Stimulated activated CD8-positive, alpha-beta memory T cell treated with anti-CD3 and anti-CD28 coated beads, Interleukin-15, amount 100 ng/mL, for 48 hours (primary cell): ENCODE measurements at places on chromosomes 12 and 14.
A peak's percentile ranks its signal among the peaks of the same experiment; 100 is the strongest.

- DNase-seq, result no peak
Measured at GRCh38 chr12:131282292-131283080, 328.8 kb downstream of the ADGRD1 start.

GRCh38 chr12:75481774-75482173 lies 1.2 kb downstream of the GLIPR1 start:
- no peak for DNase-seq

GRCh38 chr14:59098377-59098776 lies 90.1 kb upstream of the DAAM1 start:
- no peak for DNase-seq

GRCh38 chr12:5206401-5207175 lies 162.9 kb downstream of the KCNA5 start:
- DNase-seq, result no peak

DNA sequence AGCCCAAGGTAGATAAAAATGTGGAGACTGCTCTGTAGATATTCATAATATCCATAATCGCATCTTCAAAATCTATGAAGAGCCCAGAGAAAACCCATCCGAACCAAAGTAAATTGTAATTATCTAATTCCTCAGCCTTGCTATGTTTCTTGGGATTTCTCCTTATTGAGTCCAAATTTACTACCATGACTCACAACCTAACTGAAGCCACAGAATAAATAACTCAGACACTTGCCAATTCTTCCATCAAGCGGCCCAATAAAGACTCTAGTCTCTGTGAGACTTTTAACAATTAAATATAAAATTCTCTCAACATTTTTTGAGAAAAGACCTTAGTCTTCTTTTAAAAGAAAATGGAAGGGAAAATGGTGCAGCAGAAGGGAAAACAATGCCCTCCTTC lies 409.8 kb downstream of the DAD1 start:
- DNase-seq, result no peak

GRCh38 chr12:113374823-113375428 lies 16.5 kb downstream of the PLBD2 start:
- DNase-seq, result no peak

- DNase-seq, result no peak
Measured at GRCh38 chr12:2682296-2683251, 112.2 kb upstream of the FKBP4 start.

GRCh38 chr12:46523863-46524770 lies 151.5 kb upstream of the SLC38A2 start:
- DNase-seq, result peak; percentile 41

DNA sequence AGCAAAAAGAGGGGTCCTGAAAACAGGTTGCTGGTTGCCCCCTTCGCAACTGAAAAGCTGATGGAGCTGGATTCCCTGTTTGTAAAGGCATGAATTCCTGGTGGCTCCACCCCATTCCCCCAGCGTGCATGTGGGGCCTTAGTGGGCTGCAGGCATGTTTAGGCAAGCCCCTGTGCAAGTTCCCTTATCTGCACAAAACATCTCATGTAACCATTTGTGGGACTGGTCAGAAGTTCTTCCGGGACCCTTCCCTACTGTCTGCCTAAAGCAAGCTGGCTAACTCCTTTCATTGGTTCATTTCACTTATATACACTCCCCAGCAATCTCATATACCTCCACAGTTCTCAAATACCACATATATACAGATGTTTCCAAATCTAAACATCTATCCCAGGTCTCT lies 24.0 kb upstream of the HIGD1C start:
- no peak for DNase-seq

GRCh38 chr12:47904713-47905709 lies at the start of gene VDR:
VDR (minus strand) TSS chr12:47904994; CDS start chr12:47879113, 25,881 bp downstream.
- no peak for DNase-seq

DNA sequence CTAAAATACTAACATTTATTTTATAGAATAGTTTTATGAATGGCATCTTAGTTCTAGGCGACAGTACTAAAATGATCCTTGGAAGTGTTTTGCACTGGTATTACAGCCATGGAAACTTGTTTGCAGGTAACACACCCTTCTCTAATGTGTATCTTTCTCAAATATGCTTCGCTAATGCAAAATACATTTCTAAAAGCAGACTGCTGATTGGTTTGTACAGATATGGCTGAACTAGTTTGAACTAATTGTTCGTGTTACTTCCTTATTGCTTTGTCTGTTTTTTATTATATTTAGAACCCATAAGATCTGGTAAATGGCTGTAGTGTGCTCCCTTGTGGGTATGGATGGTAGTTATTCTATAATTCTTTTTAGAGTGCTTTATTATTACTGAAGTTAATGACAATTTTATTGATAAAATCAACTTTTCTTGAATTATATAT lies 53.0 kb downstream of the ATF7IP start:
- no peak for DNase-seq

GRCh38 chr14:91373591-91374254 lies 43.9 kb downstream of the CCDC88C start:
- no peak for DNase-seq

DNA sequence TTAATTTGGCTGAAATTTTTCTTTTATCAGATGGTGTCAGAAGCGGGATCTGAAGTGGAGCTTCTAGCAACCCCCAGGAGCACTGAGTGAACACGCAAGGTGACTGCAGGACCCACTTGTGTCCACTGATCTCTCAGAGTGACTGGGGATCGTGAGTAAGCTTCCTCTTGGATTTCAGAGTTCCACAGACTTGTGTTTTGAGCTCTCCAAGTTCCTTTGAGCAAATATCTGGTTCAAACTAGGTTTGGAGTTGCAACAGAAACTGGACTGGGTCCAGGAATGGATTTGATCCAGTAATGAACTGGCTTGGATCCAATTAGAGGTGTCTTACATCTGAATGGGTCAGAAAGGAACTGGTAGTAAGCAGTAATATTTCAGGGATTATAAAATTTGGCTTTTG lies 24.7 kb upstream of the B4GALNT1 start:
- no peak for DNase-seq

DNA sequence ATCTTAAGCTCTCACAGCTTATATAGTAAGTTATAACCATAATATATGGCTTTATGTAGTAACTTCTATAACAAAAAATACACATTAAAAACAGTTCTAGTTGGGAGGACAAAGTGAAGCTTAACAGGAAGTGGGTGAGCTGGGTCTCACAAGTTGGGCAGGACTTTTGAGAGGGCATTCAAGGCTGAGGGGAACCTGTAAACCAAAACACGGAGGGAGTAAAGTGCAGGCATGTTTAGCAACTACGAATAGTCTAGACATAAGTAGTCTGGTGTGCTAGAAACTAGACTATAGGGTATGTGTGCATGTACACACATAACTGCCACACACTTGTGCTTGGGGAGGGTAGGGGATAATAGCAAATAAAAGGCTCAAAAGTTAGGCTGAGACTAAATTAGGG lies 14.2 kb upstream of the NEK9 start:
- DNase-seq, result no peak

DNA sequence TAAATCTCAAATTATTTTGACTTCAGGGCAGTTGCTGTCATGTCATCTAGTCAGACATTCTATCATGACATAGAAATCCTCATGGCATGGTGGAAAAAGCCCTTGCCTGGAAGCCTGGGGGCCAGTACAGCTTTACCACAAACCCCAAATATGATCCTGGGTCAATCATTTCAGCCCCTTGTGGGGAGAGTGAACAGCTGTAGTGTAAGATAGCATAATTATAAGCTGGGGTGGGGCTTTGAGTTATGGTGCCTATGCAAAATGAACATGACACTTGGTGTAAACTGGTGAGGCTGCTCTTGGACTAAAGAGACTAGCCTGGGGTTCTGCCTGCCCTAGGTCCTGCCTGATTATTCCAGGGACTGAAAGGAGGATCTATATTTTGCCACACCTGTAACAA lies 207.7 kb upstream of the DDHD1 start:
- DNase-seq, result no peak

GRCh38 chr12:114245555-114245954 lies 160.4 kb downstream of the TBX5 start:
- DNase-seq, result no peak

DNA sequence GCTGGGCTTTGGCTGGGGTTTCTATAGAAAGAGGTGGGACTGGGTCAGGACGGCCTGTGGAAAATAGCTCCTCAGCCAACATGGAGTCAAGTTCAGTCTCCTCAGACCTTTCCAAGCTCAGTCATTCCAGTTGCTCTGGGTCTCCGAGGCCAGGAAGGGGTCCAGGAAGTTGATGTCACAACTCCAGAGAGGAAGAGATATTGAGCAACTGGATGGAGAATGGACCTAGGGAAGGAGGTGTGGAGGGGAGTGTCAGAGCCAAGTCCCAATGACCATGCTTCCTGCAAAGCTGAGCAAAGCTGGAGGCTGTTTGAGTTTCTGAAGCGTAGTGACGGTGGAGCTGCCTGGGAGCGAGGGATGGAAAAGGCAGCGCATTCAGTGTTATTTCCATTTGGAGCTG lies 86.1 kb downstream of the SLC24A4 start:
- no peak for DNase-seq

- DNase-seq, result no peak
Measured at GRCh38 chr12:65536876-65537681, 258.6 kb downstream of the MSRB3 start.

- no peak for DNase-seq
Measured at GRCh38 chr12:77606348-77606747, 224.3 kb upstream of the NAV3 start.

DNA sequence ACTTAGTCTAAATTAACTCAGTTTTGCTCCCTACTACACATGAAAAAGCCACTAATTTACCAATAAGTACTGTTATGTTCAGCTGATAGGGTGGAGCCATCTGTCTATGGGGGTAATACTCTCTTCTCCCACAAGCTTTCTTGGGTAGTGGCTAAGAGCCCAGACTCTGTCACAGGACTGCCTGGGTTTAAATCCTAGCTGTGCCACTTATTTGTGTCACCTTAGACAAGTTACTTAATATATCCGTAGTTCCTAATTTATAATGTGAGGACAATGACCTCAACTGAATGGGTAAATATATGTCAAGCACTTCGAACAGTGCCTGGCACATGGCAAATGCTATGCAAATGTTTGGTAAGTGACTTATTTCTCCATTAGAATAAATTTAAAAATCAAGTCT lies 185.6 kb downstream of the DACT1 start:
- DNase-seq, result no peak

DNA sequence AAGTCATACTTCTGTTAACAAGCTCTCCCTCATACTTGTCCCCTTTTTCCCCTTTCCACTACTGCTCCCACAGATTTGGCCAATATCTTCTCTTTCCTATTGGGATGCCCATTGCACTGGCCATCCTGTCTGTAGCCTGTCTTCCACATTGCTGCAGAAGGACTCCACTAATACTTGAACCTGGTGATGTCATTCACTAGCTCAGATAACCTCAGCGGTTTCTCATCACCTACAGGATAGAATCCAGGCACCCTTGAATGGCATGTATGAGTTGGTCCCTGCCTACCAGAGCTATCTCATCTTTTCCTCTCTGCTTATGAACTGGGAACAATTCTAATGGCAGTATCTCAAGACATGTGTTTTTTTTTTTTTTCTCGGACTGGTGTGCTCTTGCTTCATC lies 84.6 kb downstream of the PTPRR start:
- no peak for DNase-seq

- DNase-seq, result no peak
Measured at GRCh38 chr12:30816742-30817465, 62.2 kb upstream of the CAPRIN2 start.

DNA sequence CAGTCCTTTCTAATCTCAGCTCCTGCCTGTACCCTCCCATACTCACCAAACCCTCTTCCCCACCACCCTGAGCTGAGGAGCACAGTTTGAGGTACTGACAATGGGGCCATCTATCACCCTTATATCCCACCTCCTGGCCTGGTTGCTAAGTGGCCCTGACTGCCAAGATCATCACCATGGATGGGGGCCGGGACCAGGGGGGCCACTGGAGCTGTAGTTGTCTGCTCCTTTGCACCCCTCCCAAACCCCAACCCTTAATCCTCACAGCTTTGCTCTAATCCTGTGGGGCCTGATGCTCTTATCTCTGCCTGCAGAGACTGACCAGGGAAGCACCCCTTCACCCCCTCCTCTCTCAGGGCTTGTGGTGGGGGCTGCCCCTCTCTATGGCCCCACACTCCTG lies 395 bp upstream of the GNB3 start:
- no peak for DNase-seq

DNA sequence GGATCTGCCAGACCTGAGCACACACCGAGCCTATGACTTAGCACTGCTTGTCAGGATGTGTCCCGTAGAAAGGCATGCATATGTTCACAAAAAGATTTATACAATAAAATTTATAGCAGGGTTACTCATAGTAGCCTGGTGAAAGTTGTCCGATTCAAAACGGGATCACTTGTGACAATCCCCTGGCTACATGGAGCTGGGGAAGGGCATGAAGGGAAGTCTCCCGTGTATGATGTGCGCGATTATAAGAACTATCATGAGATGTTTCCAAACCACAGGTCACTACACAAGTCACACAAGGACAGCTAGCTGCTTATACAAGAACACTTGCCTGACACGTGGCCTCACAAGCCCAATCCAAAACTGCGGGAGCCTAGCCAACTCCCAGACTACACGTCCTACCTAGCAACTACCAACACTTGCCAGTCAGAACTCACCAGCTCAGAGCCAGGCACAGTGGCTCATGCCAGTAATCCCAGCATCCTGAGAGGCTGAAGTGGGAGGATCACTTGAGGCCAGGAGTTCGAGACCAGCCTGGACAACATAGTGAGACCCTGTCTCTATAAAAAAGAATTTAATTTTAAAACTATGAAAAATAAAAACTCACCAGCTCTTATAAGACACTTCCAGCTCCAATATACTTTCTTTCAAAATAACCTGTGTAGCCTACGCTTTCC lies 7.5 kb upstream of the CDCA4 start:
- no peak for DNase-seq

- no peak for DNase-seq
Measured at GRCh38 chr12:22729957-22730443, 105.0 kb downstream of the ETNK1 start.

- no peak for DNase-seq
Measured at GRCh38 chr12:16112612-16113560, 164.6 kb downstream of the SLC15A5 start.

DNA sequence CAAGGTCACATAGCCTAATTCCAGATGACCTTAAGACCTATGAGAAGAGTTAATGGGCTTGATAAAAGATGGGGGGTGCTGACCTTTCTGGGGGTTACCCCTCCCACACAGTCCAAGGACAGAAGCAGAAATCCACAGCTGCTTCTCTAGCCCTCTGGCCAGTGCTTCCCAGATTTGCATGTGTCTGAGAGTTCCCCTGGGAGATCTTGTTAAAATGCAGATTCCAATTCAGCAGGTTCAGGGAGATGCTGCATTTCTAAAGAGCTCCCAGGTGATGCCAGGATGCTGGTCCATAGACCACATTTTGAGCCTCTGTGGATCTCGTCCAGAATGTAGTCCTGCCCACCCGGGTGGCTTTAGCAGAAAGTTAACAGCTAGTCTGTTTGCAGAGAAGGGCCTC lies 82.1 kb downstream of the WSCD2 start:
- DNase-seq, result no peak
